ENCODE measurements at places on chromosomes 3 and 15.
A peak's percentile ranks its signal among the peaks of the same experiment; 100 is the strongest.

- no peak for DNase-seq
Observed at GRCh38 chr3:12722226-12722625, 36.8 kb downstream of the TMEM40 start.

- no peak for DNase-seq
Observed at GRCh38 chr3:16478516-16478915, 35.0 kb downstream of the RFTN1 start.

DNA sequence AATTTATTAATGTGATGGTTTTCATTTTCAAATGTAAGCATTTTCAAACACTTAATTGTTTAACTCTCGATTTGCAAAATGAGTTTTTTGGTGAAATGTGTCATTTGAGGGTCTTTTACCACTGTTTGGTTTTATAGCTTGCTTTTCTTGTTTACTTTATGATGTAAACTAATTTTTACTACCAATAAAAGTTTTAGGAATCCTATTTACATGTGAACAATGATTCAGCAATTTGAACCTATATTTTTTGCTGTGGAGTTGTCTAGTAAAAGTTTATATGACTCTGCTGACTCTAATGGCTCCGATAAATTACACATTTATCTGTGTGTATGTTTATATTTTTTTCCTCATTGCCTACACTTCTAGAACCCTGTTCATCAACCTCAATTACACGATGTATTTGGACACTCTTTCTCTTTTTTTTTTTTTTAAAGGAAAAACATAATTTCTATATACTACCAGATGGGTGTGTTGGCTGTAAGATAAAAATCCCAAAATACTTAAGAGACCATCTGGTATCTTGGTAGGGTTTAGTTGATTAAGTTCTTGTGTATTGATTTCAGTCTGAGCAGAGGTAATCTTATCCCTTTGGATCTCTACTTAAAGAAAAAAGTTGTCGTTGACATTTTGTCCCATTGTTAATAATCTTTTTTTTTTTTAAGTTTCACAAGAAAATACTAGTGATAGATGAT, 89.5 kb downstream of the PTPRG start:
- DNase-seq: no peak

GRCh38 chr3:134308350-134308891, 57.8 kb upstream of the RYK start:
- peak; percentile 71 for DNase-seq

- no peak for DNase-seq
Observed at GRCh38 chr3:126292318-126293070, 64.7 kb downstream of the KLF15 start.

DNA sequence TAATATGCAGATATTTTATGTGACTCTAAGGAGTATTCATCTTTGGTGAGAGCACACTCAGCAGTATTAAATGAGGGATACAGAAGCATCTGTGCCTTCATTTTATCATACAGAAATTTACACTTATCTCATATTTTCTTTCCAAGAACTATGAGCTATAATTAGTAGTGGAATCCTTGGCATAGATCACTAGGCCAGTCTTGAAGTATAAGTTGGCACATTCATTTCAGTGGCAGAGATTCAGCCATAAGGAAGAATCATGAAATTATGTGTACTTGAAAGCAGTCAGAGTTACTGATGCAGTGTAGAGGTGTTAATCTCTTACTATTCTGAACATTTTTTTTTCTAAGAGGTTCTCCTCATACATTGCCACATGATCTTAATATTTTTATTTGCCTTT, 393.6 kb upstream of the GOLIM4 start:
- no peak for DNase-seq

DNA sequence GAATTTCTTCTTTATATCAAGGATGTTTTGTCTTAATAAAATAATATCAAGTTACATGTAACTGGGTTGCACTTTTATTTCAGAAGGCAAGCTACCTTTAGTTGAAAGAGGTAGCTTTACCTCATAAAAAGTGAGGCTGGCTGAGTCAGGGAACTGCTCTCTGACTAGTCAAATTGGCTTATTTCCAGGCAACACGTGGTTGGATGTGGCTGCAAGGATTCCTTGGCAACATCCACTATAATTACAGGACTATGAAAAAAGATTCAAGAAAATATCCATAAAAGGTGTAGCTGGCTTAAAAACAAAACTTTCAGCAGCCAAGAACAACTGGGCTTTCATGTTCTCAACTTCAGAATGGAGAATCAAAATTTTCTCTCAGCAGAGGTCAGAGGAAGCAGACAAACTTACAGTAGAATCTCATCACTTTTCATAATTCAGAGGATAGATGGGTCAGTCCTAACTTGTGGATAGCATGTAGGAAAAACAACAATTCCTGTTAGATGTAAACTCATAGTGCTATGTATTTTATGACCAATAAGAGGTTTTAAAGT, 779.1 kb downstream of the MECOM start:
- DNase-seq: peak; percentile 78
